SHP77 treated with DMSO at 0.1 percent for 48 hours (cell line): ENCODE measurements at places on chromosomes 5 and 9.

- no peak for DNase-seq
These were observed 127.7 kb upstream of the C9orf72 start for GRCh38 chr9:27701016-27701415.

DNA sequence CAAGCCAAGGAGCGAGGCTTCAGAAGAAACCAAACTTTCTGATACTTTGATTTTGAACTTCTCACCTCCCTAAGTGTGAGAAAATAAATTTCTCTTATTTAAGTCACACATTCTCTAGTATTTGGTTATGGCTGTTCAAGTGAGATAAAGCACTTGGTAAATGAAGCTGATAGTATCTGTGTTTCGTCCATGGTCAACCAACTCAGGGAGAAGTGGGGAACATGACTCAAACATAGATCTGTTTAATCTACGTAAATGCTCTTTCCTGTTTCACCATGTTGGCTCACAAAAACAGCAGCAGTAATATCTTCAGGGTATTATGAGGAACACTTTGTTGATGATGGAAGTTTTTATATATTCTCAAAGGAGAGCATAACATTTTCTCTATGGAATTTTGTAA lies 2167.2 kb upstream of the C9orf72 start:
- no peak for DNase-seq

GRCh38 chr9:76676857-76677256 lies 87.4 kb upstream of the PCA3 start:
- DNase-seq = peak; percentile 72

GRCh38 chr9:124218987-124219461 lies 38.7 kb upstream of the NEK6 start:
- no peak for DNase-seq

- DNase-seq = no peak
These were observed 103.8 kb downstream of the ANKRD55 start for GRCh38 chr5:56129288-56129687.

GRCh38 chr5:133889271-133889905 lies 79.0 kb downstream of the C5orf15 start:
- DNase-seq = no peak

DNA sequence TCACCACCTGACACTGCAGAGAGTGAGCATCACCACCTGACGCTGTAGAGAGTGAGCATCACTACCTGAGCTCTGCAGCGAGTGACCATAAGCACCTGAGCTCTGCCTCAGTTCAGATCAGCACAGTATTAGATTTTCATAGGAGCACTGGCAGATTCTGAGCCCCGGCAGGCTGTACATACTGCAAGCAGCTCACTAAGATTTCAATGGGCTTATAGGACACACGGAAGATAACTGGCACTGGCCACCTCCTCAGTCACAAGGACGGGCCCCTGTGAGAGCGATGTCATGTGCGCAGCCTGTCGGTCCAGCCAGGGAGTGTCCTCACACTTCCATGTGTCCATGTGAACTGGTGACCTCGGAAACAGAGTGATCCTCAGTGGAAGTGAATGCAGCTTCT lies 153.5 kb upstream of the IRX2 start:
- no peak for DNase-seq

- DNase-seq = no peak
These were observed 22.9 kb downstream of the LSM11 start for GRCh38 chr5:157766442-157766841.

GRCh38 chr5:76556511-76557221 lies 66.5 kb downstream of the F2RL2 start:
- DNase-seq = no peak

DNA sequence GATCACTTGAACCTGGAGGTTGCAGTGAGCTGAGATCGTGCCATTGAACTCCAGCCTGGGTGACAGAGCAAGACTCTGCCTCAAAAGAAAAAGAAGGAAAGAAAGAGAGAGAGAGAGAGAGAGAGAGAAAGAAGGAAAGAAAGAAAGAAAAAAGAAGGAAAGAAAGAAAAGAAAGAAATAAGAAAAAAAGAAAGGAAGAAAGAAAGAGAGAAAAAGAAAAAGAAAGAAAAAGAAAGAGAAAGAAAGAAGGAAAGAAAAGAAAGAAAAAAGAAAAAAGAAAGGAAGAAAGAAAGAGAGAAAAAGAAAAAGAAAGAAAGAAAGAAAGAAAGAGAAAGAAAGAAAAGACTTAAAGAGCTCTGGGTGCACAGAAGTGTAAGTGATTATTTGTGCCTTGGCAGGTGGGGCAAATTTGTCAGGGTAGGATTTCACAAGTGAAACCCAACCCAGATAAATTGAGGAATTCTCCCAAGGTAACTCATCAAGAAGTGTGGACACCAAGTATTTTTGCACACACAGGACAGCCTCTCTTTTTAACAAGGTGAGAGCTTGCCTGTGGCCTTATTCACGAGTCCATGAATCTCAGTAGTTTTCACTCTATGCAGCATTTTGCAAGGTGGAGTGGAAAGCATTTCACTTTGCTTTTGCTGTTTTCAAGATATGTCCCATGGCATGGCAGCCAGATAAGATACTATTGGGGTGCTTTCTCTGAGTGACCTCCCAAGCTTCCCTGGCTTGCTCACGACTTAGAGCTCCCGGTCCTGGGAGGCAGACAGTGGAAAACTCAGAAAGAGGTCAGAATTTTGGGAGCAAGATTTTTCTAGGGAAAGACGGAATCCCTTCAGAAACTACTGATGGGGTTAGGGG lies 57.8 kb downstream of the C9orf153 start:
- DNase-seq = no peak

DNA sequence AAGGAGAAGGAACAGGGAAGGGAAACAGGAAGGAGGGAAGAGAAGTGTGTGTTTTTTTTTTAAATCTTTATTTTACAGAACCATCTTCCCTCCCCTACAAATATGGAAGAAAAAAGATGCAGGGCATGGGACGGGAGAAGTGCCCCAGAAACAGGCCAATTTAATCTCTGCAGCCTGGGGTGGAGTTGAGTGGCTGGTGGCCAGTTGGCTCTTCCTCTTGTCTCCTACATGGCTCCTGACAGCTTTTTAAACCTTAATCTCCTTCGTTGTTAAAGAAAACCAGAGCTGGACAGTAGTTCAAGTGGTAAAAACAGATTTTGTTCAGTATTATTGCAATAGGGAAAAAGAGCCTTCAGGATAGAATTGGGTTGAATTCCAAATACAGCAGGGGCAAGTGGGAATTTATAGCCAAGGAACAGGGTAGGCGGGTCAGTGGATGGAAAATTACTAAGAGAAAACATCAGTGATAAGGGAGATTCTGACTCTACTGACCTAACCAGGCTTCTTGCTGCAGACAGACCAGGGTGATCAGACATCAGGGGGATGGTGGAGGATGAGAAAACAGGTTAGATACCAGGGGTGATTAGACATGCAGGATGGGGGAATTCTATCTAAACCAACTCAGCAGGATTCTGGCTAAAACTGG lies 125.1 kb upstream of the CLINT1 start:
- DNase-seq = no peak

- DNase-seq = no peak
These were observed 178.8 kb downstream of the PAM start for GRCh38 chr5:102933721-102934459.

GRCh38 chr9:105700668-105701067 lies 6.3 kb downstream of the TMEM38B start:
- no peak for DNase-seq

- DNase-seq = no peak
These were observed 557 bp downstream of the GNG10 start for GRCh38 chr9:111661802-111662521.

- no peak for DNase-seq
These were observed 762 bp downstream of the CACNA1B start for GRCh38 chr9:137878146-137878941.

DNA sequence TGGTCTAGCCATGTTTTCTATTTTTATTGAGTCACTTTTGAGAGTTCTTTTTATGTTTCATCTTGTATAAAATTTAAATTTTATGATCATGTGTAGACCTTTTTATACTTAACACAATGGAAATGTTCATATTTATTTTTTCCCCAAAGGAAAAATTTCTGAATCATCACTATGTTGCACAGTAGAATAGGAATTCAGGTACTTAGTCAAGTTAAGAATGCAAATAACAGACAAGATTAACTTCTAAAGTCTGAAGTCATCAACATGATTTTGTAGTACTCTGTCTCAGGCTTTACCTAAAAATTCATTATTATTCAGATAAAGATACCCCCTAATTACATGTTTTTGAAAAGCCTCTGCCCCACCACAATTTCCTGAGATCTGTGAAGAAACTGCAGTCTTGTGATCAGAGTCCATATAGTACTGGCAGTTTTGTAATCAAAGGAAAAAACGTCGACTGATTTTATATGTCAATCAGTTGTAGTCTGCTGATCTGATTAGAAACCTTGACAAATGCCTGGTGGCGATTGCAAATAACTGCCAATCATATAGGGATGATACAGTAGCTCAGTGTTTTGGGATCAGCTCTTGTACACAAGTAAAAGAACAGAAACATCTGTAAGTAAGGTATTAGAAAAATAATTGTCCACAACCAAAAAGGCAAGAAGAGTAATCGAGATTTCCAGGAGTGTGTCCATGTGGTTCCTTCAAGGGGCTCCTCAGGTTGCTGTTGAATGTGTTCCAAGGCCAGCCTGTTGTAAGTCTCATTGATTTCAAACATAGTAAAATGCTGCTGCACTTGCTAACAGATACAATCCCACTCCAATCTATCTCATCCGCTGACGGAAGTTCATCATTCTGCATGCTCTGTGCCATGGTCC lies 352.4 kb downstream of the ARRDC3 start:
- DNase-seq = no peak

GRCh38 chr5:10632110-10632761 lies 68.4 kb downstream of the ANKRD33B start:
- DNase-seq = no peak

DNA sequence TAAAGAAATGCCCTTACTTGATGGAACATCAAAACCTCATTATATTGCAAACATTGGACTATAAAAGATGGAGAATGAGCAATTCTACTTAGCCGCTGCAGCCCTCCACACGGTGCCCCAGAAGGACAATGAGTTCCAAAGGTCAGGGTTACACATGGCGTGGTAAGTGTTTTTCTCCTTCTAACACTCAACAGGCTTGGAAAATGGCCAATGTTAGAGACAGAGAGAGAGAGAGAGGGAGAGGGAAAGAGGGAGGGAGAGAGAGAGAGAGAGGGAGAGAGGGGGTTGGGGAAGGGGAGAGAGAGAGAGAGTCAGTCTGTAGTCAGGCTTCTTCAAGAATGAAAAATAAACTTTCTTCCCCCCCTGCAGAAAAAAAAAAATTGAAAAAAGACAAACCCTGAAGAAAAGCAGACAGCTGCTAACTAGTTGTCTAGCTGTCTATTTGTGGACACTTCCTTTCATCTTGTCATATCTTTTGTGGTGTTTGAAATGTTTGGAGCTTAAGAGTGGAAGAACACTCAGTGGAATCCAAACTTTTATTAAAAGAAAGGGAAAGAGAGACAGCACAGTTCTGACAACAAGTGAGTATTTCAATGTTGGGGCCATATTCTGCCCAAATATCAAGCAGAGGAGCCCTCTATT lies 324.8 kb downstream of the TMEM38B start:
- DNase-seq = peak; percentile 22

DNA sequence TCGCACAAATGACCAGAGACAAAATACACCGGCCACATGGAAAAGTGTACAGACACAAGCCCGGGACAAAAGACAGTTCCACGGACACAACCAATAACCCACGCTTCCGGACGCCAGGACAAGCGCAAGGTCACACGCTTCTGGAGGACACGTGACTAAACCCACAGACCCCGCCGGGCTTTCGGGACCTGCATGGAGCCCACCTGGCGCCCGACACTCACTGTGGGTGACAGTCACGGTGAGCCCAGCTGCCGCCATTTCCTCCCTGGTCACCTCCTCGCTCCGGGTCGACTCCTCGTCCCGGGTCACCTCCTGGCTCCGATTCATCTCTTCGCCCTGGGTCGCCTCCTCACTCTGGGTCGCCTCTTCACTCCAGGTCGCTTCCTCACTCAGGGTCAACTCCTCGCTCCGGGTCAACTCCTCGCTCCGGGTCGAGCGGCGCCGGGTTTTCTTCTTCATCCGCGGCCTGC lies 470 bp downstream of the BAG1 start:
- DNase-seq = no peak

DNA sequence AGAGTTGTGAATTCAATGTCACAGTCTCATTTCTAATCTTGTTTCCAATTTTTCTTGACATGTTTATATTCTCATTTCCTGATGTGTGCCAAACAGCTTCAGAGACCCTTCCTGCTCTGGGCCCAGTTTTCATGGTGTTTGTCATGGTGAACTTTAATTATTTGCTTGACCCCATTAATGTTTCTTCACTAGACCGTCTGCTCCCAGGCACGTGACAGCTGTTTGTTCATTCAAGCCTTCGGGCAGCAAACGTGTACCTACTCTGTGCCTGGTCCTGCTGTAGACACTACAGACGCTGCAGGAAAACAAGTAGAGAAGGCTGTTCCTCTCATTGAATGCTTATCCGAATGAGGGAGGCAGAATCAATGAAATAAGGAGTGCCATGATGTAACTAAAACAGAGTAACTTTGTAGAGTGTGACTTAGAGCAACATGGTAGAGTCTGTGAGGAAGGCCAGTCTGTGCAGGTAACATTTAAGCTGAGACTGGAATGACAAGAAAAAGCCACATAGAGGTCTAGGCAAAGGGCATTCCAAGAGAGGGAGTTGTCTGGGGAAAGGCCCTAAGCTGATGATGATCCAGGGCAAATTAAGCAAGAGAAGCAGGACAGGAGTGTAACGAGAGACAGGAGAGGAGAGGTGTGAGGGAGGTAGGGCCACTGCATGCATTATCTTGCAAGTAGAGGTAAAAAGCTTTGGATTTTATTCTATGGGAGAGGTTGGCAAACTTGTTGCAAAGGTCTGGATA lies 191.4 kb downstream of the SEMA5A start:
- DNase-seq = no peak

DNA sequence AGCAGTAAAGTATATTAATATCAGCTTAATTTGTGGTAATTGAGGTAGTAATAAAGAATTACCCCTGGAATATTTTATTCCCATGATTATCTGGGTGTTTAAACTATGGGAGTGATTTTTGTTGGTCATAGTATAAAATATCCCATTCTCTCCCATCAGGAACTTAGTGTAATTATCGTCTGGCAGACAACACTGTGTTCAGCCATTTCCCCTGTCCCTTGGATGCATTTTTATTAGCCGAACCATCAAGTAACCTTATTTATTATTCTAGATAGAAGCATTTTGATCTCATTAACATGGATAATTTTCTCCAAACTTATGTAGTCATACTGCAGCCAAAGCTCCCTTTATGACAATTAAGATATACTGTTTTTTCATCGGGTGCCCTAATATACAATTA lies 320.8 kb downstream of the MAT2B start:
- DNase-seq = no peak

- DNase-seq = no peak
These were observed 18.9 kb upstream of the DUSP1 start for GRCh38 chr5:172789687-172790495.

GRCh38 chr9:90054810-90055209 lies 450.0 kb downstream of the GADD45G start:
- peak; percentile 63 for DNase-seq

- DNase-seq = no peak
These were observed 24.9 kb upstream of the SLCO6A1 start for GRCh38 chr5:102523541-102524175.

DNA sequence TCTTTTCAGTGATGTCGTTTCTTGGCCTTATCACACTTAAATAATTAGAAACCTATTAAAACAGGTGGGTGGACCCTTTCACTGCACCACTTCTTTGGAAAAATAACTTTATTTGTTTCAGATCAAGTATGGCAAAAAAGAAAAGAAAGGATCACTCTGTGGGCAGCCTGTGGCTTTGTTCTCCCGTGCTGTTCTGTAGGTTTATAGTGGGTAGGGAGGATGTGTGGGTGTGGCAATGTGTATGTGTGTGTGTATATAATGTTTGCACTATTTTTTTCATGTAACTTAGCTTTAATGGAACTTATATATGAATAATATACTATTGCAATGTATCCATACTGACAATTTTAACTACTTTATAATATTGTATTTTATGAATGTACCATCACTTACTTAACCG lies 85.9 kb downstream of the ACTBL2 start:
- no peak for DNase-seq
